ENCODE measurements at places on chromosomes 1 and 21. TPM values are rescaled to one million over a fixed set of nuclear protein-coding genes. Genes with fewer than 3 reads are reported as not detected.

Gene RUNX3
- 127 TPM for total RNA-seq

Gene MTFR1L
- 40.9 TPM for total RNA-seq

- no peak for DNase-seq
Observed at GRCh38 chr21:39483917-39484316, 32.1 kb downstream of the SH3BGR start.

GRCh38 chr1:183593356-183593755, 3.1 kb upstream of the NCF2 start:
- DNase-seq, result peak; percentile 75

DNA sequence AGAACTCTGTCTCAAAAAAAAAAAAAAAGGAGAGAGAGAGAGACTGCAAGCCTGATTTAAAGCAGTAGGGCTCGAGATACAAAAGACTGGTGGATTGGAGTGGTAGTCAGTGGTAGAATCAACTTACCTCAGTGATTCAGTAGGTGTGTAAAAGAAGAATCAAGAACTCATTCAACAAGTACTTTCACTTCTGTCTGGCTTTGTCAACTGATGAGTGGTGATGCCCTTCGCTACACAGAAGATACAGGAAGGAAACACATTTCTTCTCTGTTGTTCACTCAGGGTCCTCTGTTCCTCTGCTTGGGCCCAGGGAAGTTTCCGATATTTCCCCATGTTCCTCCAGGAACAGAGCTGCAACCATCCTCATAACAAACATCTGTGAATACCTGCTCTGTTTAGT, 68.6 kb upstream of the COG2 start:
- DNase-seq, result no peak

DNA sequence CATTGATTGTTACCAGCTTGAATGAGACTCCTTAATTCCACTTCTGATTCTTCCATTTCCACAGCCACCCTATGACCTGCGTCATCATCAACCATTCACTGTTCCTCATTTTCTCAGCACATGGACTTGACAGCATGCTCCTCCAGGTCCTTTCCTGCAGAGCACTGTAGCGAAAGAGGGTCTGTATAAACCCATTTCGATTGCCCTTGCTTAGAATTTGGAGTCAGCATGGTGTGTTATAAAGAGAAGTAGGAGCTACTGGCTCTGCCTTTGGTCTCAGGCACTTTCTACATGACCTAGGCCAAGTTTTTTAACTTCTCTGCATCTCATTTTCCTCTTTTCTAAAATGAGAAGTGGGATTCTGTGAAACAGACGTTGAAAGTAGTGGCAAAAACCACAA, 133.8 kb downstream of the AK5 start:
- DNase-seq, result no peak

GRCh38 chr1:196680107-196680506, 28.3 kb downstream of the CFH start:
- no peak for DNase-seq

- peak; percentile 35 for DNase-seq
Observed at GRCh38 chr1:40784141-40784770, 669 bp downstream of the KCNQ4 start.
